ENCODE measurements at places on chromosomes 7 and 10.

DNA sequence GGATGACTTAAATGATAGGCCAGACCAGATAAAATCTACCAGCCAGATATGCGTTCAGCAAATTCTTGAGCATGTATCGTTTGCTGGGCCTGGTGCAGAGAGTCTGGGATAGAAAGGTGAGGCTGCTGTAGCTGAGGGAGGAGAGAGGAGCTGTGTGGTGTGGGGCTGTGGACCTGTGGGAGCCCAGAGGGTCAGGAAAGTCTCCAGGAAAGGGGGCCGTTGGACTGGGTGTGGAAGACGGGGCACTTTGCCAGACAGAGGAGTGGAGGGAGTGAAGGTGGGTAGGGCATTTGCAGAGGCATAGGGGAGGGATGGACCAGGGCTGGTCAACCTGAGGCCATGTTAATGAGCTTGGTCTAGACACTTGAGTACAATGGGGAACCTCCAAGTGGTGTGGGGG, 124.7 kb upstream of the UNC5B start:
- DNase-seq = no peak

DNA sequence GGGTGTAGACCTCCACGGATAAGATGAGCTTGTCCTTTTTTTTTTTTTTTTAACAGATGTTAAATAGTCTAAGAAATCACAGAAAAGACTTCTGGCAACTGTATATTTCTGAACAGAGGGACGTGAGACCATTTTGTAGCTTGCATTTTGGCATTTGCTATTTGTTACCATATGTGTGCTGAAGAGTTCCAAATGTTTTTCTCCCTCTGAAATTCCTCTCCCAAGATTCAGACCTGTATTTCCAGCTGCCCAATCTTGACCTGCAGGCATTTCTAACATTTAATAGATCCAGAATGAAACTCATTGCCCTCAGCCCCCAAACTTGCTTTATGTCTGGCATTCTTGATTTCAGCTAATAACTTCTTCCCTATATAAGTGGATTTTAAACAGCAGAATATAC, 223.1 kb upstream of the FZD1 start:
- DNase-seq = no peak

- DNase-seq = no peak
Measured at GRCh38 chr7:131015657-131015958, 281.6 kb upstream of the KLF14 start.

DNA sequence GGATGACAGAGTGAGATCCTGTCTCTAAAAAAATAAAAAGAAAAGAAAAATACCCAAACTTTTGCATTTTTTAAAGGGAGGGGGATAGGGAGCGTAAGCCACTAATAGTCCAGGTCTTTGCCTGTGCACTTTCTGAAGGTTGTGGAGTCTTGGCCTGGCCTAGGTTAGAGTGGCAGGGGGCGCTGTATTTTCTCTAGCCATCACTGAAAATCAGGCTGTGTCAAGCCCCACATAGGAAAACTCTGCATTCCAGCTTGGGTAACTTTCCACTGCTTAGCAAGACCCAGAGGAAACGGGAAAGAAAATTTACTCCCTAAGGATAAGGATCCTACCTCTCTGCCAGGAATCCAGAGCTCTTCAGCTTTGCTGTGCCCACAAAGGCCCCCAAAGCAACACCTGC, 10.5 kb upstream of the PAX4 start:
- DNase-seq = no peak

DNA sequence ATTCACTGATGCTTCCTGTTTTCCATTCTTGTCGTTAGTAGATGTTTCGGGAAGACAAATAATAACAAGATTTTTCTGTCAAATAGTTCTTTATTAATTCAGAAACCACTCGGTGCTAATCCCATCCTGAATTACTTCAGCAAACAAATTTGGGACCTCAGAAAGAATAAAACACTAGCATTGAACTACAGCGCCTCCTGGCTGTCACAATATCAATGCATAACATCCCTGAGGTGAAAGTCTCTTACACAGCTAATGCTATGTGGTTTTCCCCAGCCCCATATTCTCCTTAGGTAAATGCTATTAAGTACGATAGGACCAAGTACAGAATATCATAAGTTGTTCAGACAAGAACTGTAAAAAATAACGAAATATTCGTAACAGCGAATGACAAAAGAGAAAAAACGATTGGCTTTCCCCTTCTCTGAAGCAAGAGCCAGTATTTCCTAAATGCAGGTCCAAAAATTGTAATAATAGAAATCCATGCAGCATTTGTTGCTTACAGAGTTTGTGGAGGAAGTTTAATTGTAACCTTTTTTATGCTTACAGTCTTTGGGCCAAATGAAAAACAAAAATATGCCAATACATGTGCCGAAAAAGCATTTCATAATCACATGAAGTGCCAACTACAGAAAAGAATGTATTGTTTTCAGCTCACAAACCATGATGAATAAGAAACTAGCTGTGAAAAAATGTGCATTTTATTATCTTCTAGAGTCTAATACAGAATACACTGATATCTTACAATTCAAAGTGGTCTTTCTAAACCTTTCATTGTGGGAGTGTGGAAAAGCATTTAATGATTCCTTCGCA, 47.3 kb downstream of the MYPN start:
- DNase-seq = no peak

- no peak for DNase-seq
Measured at GRCh38 chr7:1432411-1433082, 26.7 kb downstream of the MICALL2 start.

GRCh38 chr10:11097686-11098085, 80.0 kb downstream of the CELF2 start:
- no peak for DNase-seq

- no peak for DNase-seq
Measured at GRCh38 chr7:121954803-121955202, 81.8 kb downstream of the PTPRZ1 start.

GRCh38 chr10:118800920-118801319, 46.1 kb upstream of the CACUL1 start:
- DNase-seq = peak; percentile 24

- DNase-seq = no peak
Measured at GRCh38 chr10:118547282-118547681, 48.2 kb downstream of the PRLHR start.

DNA sequence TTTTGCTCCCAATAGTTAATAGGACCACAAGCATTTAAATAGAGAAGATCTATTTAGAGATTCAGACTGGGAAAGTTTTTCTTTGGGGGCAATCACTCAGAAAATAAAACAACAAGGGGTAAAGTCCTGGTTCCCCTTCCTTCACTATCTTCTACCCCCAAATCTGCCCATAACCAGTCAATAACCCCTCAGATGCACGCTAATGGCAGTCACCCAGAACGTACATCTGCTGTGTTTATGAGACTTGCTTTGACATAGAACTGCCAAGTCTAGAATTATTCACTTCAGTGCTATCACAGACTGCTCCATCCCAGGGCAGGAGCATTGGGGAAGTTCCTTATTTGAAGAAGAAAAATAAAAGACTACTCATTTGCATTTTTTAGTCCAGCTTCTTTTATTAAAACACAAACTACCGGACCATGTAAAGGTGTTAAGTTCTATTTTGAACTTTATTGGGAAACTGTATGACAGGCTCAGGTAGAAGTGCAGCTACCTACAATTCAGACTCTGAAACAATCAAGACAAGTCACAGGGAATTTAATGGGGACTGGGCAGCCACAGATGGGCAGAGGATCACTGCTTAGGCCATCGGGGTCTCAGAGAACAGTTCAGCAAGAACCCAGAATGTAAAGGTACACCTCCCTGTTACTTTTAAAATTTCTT, 38.4 kb downstream of the ANK3 start:
- DNase-seq = no peak

DNA sequence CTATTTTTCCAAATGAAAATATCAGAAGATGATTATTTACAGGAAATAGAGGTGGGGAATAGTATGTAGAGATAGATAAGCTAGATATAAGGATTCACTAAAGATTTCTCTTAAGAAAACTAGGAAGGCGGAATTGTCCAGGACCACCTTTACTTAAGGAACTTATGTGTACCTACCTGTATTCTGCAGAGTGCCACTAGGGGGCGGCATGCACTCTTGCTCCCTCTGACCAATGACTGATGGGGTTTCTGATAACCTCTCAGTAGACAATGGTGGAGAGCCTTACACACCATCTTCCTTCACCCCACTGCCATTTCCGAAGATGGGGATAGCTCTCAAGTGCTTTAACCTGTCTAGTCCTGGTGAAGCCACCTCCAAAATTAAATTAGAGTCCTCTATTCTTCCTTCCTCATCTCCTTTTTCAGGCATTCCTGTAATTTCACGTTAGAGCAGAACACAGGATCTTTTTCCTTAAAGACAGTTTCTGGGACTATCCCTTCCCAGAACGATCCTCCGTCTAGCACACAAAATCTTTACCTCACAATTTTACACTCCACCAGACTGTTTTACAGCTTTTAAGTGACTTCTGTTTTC, 453.1 kb downstream of the SORCS1 start:
- peak; percentile 3 for DNase-seq

GRCh38 chr10:118153287-118153686, 106.5 kb upstream of the RAB11FIP2 start:
- DNase-seq = no peak

DNA sequence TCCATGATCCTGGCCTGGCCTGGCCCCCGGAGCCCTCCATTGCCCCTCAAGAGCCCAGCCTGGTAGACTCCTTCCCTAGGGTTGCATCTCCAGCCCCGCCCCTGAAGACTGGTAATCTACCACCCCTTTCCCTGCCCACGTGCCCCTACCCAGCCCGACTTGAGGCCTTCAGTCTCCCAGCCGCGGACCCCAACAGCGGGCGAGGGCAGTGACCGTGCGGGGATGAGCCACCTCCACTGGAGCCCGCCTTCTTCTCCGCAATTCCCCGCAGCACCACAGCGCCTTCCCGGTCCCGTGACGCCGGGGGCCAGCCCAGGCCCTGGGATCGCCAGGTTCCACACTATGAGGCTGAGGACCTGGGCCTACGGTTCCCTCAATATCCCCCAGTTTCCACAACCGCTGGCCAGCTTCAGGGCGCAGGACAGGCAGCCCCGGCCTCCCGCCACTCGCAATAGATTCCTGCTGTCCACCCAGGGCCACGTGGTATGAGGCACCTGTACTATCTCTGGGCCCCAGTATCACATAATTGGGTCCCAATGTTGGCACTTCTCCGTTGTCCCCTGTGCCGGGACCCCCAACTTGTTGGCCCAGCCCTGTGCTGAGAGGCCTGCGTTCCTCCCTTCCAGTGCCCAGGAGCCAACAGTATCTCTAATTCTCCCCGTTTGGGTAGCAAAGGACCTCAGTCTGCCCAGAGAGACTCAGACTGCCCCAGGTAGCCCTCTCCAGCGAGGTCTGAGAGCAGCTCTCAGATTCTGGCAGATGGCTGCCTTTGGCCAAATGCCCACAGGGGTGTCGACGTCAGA, 1.1 kb upstream of the GPRIN2 start:
- DNase-seq = no peak

- no peak for DNase-seq
Measured at GRCh38 chr7:144885478-144885877, 49.6 kb upstream of the TPK1 start.

DNA sequence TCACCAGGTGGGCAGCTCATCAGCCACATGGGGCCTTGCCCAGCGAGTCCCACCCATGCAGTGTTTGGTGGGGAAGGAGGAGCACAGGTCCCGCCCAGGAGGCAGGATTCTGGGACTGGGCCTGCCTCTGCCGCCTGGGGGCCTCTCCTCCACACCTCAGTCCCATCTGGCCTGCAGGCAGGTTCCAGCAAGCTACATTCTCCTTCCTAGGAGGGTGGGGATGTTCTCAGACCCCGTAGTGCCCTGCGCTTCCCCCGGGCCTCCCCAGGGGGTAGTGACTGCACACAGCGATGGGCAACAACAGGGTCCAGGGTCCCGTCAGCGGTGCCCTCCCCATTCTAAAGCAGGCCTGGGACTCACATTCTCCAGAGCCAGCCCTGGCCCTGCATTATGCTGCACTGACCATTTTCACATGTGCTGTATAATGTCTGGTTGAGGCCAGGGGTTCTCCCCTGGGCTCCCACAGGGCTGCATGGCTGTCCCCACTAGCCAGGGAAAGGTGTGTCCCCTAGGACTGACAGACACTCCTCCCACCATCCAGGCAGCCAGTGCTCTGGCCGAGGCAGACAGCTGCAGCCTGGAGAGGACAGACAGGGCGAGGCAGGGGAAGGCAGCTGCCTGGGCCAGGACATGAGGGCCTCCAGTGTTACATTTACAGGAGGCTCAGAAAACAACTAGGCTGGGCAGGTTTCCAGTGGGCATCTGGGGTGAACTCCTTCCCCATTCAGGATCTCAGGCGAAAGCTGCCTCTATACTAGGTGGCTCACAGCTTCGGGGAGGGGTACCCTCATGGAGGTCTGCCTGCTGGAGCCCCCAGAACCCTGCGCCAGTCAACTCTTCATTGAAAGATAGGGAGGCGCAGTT, 9.3 kb downstream of the RASGEF1A start:
- peak; percentile 14 for DNase-seq

DNA sequence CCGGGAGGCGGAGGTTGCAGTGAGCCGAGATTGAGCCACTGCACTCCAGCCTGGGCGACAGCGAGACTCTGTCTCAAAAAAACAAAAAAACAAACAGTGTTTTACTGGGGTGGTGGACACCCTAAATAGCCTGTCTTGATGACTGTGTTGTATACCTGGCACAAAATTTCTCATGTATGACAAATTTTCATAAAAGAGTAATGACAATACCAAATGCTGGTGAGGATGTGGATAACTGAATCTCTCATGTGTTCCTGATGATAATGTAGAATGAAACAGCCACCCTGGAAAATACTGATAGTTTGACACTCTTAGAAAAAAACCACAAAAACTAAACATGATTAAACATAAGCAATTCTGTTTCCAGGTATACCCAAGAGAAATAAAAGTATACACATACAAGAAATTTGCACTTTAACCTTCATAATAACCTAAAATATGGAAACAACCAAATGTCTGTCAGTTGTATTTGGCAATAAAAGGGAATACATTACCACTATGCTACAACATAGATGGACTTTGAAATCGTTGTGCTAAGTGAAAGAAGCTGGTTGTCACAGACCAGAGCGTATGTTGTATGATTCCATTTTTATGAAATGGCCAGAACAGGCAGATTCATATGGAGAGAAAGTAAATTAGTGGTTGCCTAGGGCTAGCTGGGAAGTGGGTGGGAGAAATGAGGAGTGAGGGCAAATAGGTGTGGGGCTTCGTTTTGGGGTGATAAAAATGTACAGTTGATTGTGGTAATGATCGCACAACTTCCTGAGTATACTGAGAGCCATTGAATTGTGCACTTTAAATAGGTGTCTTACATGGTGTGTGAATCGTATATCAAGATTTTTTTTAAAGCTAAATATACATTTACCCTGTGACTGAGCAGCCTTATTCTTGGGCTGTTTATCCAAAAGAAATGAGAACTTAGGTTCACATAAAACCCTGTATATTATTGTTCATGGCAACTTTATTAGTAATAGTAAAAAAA, 12.5 kb downstream of the WDR37 start:
- DNase-seq = no peak

- no peak for DNase-seq
Measured at GRCh38 chr7:105839266-105839665, 37.1 kb downstream of the ATXN7L1 start.

- DNase-seq = no peak
Measured at GRCh38 chr7:107499731-107500130, 29.9 kb downstream of the GPR22 start.

DNA sequence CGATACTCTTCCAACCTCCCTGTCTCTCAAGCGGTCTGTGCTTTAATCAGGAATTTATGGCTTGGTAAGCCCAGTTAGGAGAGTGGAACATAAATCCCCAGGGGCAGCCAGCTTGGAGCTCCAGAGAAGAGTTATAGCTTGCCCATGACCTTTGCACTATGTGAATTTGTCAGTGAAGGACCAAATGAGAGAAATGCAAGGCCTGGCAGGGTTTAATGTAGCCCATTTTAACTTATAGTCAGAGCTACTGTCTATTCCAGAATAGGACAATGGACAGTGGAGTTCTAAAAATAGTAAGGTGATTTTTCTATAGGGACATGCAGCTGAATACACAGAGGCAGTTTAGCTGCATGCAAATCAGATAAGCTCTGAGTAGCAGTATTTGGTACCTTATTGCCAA, 142.6 kb upstream of the CAV2 start:
- DNase-seq = peak; percentile 13

All from SHP77 treated with DMSO at 0.1 percent for 48 hours (cell line).